ENCODE measurements at places on chromosomes 5 and 9.
A peak's percentile ranks its signal among the peaks of the same experiment; 100 is the strongest.

GRCh38 chr5:38329132-38329715 is 70.9 kb downstream of the EGFLAM start:
- no peak for DNase-seq

DNA sequence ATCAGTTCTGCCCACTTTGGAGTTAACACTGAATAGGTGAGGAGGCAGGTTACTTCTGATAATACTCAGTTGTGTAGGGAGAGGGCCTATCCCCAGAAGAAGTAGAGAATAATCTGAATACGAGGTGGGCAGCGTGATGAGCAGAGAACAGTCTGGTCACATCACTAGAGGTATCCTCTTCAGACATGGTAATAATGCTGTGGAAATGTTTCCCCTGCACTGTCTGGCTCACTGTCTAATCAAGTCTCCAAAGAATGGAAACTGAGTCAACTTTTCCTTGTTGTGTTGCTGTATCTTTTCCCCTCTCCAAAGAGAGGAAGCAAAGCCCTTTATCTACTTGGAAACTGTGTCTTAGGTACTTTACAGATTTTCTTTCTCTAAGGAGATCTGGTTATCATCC is 110.9 kb upstream of the ANKRD55 start:
- no peak for DNase-seq

- DNase-seq: no peak
Observed at GRCh38 chr5:135828782-135829127, 5.7 kb upstream of the SLC25A48 start.

- DNase-seq: peak; percentile 93
Observed at GRCh38 chr9:91714020-91714806, 235.8 kb downstream of the ROR2 start.

GRCh38 chr5:34657988-34658387 is 1.9 kb downstream of the RAI14 start:
- no peak for DNase-seq

DNA sequence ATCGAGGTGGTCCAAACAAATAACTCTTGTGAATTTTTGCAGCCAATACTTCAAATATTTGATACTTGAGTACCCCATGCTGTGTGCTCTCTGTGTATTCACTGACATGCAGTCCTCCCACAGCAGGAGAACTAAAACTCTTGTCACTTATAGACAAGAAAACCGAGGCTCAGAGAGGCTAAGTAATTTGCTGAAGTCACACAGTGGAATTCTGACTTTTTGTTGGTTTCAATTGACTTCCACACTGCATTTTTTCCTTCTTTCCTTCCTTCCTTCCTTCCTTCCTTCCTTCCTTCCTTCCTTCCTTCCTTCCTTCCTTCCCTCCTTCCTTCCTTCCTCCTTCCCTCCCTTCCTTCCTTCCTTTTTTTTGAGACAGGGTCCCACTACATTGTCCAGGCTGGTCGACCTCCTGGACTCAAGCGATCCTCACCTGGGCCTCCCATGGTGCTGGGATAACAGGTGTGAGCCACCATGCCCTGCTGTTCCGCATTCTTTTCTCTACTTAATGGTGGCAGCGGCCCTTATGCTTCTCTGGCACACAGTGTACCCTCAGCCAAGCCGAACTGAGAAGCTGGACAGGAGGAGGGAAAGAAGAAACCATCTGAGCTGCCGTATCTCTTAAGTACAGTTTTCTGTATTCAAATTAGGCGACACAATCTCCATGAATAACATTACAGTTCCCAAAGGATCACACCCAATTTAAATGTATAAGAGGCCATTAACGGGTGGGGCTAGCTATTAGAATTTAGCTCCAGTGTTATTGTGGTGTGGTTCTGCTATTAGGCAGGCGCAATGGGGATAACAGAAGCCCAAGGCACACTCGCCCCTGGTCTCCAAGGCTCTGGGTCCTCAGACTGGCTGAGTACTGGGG is 38.4 kb upstream of the GRHPR start:
- DNase-seq: no peak

- DNase-seq: no peak
Observed at GRCh38 chr5:138611678-138612218, 36.5 kb upstream of the HSPA9 start.

GRCh38 chr5:83711982-83712601 is 8.6 kb downstream of the HAPLN1 start:
- no peak for DNase-seq

DNA sequence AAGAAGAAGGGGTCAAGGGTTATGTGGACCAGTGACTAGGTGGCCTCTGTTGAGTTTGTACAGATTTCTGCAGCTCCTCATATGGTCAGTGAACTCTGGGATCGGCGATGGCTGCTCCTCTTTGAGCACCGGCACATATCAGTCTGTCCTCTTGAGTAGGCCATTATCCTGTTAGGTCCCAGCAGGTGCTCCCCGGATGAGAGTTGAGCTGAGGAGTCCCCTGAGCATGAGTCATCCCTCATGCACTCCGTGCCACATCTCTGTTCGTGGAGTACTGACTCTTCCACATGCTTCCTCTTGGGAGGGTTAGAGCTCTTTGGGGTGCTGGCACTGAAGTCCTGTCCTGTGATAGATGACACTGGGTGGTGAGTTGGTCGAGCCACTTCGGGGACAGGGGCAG is 143.7 kb downstream of the PTTG1 start:
- no peak for DNase-seq

DNA sequence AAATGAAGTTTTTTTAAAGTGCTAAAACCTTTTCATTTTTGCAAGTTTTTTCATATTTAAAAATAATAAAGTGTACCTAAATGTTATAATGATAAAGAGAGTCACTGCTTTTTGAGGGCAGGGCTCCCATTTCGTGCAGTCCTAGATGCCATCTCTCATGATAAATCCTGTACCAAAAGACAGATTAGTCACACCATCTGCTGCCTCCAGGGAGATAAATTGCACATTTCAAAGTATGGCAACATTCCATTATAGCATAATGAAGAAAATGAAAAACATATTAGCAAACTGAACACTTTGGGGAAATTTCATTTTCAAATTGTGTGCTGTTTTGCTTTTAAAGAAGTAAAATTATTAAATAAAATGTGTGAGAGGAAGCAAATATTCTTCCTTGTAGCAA is 257.2 kb downstream of the KIAA0825 start:
- DNase-seq: no peak

DNA sequence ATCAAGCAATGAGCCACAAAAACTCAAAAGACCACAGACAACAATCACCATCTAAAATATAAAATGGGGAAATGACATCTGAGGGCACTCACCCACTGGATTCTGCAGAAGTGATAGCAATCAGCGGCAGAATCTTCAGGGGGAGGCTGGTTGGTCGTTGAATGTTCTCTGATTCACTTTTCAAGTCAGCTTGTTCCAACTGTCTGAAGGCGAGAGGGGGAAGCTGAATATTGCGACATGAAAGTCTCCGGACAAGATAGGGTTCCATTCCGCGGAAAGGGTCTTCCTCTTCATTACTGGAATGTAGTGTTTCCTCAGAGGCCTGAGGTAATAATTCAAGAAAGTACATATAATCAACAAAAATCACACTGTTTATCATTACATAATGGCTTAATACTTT is 94.9 kb upstream of the PDE4D start:
- no peak for DNase-seq

GRCh38 chr5:1747079-1747802 is 52.4 kb downstream of the MRPL36 start:
- DNase-seq: peak; percentile 38

DNA sequence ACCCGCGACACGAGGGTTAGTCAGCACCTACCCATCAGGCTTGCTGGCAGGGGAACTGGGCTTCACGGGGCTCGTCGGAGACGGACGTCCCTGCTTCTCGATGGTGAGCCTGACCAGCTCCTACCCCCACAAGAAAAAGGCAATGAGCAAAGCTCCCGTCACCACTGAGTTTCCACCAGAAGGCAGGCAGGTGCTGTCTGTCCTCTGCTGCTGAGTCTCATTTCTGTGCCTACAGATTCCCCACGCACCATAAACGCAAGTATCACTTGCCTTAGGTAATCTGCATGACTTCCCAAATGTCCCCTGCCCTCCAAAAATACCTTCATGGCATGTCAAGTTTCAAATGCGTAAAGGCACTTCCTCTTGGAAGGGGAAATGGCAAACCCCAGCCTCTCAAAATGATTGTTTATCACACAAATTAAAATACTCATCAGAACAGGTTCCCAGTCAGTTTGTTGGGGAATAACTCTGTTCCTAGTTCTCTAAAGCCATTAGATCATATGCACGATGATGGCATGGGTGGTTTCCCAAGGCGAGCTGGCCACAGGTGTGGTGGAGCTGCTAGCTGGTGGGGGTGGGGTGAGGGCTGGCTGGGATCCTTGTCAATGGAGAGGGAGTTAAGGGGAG is 85.0 kb downstream of the PRRT1B start:
- no peak for DNase-seq

DNA sequence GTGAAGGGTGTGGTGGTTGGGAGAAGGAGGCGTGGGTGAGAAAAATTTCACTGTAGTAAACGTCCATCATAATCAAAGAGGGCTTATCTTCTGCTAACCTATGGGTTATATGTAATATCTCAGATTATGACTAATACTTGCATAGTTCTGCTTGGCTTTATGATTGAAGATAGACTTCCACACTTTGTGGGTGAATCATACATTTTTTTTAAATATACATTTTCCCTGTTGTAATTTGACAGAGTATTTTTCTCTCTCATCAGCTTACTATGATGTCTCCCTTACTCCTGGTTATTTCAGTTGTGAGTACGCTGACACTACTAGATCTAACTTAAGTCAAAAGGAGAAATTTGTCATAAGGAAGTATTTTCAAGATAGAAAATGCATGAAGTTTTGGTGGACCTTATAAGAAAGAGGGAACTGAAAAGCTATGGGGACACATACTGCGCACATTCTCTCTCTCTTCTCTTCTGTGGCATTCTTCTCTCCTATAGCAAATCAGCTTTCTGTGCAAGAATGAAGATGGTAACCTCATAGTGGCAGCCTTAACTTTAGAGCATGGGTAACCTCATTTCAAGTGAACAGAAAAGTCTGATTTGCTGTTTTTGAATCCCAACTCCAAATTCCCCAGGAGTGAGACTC is 4.9 kb upstream of the JAK2 start:
- no peak for DNase-seq

- no peak for DNase-seq
Observed at GRCh38 chr9:22201256-22201655, 192.2 kb upstream of the CDKN2B start.

DNA sequence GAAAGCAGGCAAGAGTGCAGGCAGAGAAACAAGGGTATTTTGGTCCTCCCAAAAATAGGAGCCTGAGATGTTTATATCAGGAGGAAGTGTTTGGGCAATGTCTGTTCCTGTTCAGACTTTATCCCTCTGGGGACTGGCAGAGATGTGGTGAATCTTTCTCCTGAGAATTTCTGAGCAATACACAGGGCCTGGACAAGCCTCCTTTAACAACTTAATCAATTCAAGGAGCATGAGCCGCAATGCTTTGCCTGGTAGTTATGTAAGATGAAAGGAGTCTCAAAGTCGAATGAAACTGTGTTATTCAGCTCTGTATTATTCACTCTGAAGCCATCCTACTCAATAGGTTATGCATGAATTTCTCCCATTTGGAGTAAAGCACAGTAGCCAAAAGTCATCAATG is 365.6 kb downstream of the MAN2A1 start:
- no peak for DNase-seq

GRCh38 chr5:95910521-95910920 is 51.1 kb downstream of the ELL2 start:
- no peak for DNase-seq

DNA sequence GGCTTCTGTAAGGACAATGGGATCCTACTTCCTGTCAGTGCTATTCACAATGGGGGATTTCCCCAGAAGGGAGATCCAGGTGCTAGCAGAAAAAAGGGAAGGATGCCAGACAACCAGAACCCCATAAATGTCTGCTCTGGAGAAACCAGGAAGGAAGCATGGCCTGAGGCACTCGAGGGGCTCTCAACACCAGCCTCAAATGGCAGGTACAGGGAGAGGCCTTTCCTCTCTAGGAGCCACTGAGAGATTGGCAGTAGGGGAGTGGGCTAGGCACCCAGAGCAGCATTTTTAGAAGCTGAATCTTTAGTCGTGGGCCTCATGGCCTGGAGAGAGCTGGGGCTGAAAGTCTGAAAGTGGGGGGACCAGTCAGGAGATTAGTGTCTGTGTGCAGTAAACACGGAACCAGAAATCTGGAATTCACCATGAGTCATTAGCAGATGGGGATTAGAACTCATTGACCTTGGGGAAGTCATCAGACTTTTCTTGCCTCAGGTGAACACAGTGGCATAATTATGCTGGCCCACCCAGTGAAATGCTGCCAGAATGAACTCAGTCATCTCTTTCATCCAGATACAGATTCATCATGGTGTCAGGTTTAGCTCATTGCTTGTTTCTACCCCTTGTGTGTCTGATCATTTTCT is 28.3 kb downstream of the ARHGEF28 start:
- DNase-seq: no peak

DNA sequence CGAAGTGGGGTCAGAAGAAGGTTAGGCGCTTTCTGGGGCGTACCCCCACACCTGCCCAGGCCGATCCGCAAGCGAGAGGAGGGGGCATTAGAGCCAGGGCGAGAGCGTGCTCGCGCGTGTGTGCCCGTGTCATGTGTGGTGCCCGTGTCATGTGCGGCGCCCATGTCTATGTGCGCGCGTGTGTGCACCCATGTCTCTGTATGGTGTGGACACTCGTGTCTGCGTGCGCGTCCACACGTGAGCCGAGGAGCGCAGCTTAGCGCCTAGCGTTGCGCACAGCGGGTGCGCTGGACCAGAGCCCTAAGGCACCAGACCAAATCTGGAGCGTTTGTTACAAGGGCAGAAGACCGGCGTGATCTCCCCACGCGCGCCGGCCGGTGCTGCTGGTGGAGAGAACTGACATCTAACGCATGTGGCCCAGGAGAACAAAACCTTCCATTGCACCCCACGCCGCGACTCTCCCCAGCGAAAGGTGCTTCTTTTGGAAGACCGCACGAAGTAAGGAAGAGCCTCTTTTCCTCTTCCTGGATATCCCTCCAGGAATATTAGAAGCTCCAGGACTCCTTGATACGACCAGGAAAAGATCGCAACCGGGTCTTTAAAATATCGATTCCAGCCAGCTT is 644 bp downstream of the NIM1K start:
- peak; percentile 73 for DNase-seq

DNA sequence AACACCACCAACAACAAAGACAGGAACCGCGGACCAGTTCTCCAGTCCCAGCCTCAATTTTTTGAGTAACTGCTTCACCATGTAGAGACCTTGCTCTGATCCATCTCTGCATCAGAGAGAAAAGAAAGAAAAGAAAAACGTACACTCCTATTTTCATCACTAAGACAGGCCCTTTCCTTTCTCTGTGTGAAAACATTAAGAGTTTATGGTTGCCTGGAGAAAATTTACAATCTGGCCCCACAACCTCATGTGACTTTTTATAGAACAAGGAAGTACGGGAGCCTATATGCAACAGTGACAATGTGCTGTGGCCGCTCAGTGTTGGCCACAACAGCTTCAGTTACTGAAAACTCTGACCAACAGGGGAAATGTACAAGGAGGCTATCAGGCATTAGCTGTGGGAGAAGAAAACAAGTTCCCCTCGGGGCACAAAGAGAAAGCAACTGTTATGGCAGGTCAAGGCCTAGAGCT is 272.9 kb upstream of the PTGER4 start:
- DNase-seq: no peak

GRCh38 chr9:124037790-124038189 is 26.2 kb downstream of the LHX2 start:
- peak; percentile 27 for DNase-seq
